ENCODE measurements at places on chromosomes 1 and 21.
A peak's percentile ranks its signal among the peaks of the same experiment; 100 is the strongest.

DNA sequence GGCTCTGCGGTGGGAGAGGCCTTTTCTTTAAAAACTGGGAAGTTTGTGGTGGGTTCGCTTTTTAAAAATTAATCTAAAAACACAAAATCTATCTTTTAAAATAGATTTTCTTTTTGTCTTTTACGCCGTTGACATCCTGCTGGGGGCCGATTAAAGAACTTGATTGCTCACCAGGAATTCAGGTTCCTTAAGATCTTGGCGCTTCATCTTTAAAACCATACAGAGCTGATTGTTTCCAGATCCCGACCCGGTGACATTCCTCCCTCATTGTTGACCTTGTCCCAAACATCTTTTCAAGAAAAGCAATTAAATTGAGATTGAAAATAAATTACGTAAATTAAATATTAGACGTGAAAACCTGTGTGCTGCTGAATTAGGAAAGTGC lies 546 bp upstream of the ZNF697 start:
- no peak for DNase-seq

- no peak for DNase-seq
Observed at GRCh38 chr1:217856342-217857034, 225.3 kb downstream of the SPATA17 start.

DNA sequence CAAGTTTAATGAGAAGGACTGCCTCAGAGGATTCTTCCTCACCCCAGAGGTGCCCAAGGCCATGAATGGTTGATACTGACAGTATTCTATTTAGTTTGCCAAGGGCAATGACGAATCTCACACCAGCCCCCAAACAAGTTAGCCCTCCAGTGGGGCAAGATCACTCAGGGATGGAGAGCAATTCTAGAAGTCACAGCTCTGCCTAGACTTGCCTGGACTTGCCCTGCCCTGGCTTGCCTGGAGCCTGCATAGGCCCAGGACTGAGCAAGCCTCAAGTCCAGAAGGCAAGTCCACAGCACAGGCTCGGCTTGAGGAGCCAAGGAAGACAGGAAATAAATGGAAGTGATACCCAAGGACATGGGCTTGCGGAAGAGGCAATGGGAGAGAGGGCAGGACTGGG lies 39.5 kb upstream of the RGS16 start:
- DNase-seq, result no peak

- DNase-seq, result no peak
Observed at GRCh38 chr1:156654700-156655099, 12.8 kb downstream of the BCAN start.

GRCh38 chr1:8782001-8782620 lies 35.3 kb downstream of the RERE start:
- no peak for DNase-seq

- DNase-seq, result no peak
Observed at GRCh38 chr1:67171978-67172377, 5.7 kb downstream of the IL23R start.

DNA sequence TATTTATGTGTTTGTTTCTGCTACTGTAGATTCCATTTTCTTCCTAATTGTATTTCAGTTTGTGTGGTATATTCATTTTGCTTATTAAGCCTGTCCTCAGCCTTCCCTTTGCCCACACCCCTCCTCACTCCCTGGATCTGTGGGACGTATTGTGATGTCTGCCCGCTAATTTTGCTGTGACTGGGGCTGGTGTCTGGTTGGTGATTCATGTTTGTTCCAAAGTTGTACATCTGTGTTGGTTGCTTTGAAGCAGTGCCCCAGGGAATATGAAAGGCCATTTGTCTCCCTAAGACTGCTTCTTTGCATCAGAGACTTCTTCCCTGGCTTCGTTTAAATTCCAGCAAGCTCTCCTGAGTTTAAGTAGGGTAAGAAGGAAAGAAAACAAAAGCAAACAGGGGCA lies 289.5 kb upstream of the SGIP1 start:
- no peak for DNase-seq

DNA sequence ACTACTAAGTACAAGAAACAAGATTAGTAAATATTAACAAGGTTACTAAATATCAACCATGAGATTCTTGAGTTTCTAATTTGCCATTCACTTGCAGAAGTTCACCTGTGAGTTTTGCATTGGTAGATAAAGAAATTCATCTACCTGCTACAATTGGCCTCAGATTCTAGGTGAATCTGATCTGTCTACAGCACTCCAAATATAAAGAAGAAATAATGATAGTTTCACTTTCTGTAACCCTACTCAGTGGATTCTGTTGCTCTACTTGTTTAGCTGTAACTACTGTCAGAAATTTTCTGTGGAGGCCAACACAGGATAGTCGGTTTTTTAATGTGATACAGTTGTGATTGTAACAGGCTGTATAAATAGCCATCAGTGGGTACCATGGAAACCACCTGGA lies 118.6 kb downstream of the NR5A2 start:
- no peak for DNase-seq

DNA sequence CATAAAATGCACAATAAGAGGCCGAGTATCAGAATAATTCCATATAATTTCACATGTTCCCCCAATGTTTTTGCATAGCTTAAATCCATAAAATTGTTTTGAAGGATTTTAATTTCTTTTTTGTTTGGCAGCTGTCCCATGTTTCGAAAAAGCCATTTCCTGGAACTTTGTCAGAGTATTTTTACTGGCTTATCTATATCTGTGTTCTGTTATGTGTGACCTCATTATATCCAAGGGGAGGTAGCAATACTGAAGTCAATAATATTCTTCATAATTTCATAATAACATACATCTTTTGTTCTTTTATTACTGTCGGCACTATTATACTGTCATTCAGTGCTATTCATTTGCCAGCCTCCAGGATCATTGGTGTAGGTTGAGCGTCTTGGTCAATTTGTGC lies 9.4 kb upstream of the BACH1 start:
- no peak for DNase-seq

- no peak for DNase-seq
Observed at GRCh38 chr21:32423320-32424190, 11.0 kb downstream of the EVA1C start.

- no peak for DNase-seq
Observed at GRCh38 chr1:185477638-185478580, 160.9 kb upstream of the IVNS1ABP start.

- no peak for DNase-seq
Observed at GRCh38 chr1:232622981-232623380, 7.0 kb downstream of the SIPA1L2 start.

DNA sequence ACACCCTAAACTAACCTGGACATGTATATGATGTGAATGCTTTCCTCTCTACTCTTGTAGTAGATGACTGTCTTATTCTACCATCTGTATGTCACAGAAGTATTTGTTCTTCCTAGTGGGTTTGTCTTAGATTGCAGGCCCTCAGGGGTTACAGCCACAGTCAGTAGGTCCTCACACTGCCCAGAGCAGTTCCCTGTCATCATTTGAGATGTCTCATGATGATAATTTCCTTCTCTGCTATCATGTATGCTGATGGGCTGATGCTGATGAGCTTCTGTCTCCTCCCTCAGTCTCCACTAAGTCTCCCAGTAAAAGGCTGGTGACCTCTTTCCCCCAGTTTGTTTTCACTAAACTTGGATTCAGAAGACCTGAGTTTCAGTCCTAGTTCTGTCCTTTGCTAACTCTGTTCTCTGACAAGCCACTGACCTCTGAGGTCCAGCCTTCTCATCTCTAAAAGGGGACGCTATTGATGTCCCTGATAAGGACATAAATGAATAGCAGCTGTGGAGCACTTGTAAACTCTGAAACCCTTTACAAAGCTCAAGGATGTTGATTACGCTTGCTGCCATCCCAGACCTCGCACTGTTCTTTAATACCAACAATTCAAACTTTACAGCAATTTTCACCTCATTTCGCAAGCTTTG lies 3.1 kb upstream of the ETV3 start:
- DNase-seq, result no peak

DNA sequence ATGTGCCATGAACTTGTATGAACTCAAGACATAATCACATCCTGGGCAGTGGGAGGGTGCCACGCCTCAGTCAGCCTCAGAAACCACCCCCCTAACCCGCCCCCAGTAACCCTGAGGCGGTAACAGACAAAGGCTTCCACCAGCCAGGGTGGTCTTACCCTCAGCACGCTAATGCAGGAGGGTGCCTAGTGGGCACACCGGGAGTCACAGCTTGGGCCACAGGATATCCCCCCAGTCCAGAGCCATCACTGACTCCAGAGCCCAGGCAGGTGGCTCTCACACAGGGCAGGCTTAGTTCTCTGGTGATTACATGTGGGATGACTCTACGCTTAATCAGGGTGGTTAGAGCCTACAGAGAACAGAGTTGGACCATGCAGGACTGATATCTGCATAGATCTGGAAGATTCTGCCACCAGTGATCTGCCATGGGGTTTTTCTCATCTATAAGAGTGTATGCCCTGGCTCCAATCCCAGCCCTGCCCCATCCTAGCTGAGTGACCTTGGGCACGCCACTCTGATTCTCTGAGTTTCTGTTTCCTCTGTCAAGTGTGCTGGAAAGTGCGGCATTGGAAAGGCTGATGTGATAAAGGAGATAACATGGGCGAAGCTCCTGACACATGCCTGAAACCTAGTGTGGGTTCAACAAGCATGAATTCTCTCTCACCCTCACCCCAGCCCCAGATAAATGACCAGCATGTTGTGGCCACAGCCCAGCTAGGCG lies 27.3 kb downstream of the OPTC start:
- DNase-seq, result no peak

DNA sequence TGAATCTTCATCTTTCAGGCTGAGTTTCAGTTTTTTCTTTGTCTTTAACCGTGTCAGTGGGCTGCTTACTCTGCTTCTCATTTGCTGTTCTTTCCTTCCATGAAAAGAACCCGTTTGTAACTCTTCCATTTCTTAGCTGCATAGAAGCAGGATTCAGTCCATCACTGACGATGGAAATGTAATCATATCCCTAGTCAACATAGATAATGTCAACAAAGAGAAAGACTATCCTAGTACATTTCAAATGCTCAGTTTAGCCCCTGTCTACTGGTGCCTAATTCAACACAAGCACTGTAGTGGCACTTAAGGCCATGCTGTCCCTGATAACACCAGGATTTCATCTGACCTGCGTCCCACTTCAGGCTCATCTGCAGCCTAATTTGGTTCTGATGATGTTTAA lies 376 bp downstream of the GBP1 start:
- no peak for DNase-seq

DNA sequence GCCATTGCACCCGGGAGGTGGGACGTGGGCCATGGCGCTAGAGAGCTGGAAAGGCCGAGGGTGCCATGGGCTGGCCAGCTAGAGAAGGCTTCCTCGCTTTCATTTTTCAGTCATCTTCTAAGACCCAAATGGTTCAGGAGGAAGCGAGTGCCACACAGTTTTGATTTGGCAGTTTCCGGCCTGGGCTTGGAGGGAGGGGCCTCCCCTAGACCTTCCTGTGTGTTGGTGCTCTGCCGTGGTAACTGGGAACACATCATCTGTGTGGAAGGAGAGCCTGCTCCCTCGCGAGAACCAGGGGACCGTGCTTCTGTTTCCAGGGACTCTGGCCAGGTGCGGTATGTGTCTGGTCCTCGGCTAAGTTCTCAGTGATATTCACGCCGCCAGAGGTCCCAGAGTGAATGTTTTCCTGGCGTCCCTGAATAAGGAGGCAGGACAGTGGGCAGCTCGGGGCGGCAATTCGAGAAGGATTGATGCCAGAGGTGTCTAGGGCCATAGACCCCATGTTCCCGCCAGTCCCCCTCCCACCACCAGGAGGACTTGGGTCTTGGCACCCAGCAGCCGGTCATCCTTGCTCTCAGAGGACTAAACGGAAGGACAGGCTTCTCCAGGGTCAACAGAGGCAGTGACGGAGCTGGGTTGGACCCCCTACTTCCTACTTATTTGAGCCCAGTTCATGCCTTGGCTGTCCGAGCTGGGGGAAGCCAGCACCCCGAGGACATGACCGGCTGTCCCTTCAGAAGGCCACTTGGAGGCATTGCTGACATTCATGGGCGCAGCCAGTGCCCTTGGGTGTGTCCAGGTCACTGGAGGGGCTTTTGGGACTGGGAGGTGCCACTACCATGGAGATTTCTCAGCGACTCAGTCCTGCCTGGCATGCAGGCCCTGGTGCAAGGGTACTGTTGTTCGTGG lies 2.7 kb upstream of the NPHP4 start:
- DNase-seq, result peak; percentile 42

GRCh38 chr1:176559878-176560277 lies 96.9 kb downstream of the PAPPA2 start:
- peak; percentile 7 for DNase-seq

DNA sequence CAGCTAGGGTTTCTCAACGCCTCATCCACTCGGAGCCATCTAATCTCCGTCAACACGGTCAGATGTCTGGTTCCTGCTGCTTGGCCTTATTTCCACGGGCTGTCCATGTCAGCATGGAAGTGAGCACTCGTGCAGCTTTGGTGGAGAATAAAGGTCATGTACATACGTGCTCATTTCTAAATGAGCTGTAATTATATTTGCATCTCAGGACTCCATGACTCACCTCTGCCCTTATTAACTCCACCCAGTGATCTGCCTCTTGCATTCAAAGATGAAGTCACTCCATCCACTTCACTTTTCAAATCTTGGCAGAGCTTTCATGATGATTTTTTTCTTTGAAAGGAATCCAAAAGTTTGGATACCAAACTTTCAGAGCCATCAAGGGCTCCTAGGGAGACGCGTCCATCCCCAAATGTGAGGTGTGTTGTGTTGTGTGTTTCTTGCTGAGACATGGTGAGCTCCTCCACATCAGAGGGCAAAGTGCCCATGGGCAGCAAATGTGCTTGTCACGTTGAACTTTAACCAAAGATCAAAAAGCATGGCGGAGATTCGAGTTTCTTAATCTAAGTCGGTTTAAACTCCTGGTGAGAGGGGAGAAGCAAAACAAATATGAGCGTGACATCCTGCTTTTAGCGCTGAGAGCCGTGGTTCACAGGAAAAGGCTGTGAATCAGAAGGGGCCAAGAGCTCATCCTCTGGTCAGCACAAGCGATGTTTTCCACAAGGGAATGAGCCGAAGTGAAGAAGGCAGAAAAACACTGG lies 68.6 kb upstream of the ERRFI1 start:
- no peak for DNase-seq

GRCh38 chr21:16086121-16086520 lies 356.3 kb downstream of the USP25 start:
- no peak for DNase-seq

DNA sequence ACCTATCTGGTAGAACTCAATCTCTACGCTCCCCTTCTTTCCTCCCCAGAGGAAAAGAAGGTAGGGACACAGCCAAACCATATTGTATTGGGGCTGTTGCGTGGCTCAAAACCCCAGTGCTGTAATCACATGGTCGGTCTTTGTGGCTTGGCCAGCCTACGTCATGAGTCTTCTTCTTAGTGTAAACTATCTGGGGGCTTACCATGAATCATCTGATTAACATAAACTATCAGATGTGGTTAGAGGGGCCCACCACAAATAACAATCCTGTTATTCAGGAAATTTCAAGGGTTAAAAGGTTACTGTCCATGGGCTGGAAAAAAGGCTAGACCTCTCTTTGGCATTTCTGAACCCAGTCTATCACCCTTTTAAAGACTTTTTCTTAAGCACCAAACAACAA lies 49.5 kb upstream of the GPR52 start:
- no peak for DNase-seq

- DNase-seq, result no peak
Observed at GRCh38 chr1:39063775-39064174, 37.6 kb downstream of the NDUFS5 start.

- DNase-seq, result peak; percentile 4
Observed at GRCh38 chr1:38114241-38115026, 67.8 kb upstream of the POU3F1 start.

Data from activated T-cell treated with anti-CD3 and anti-CD28 coated beads for 48 hours (primary cell).